NCI-H345 (cell line): ENCODE measurements at places on chromosomes 5 and 9.

- peak; percentile 34 for DNase-seq
These were observed 126.1 kb downstream of the STARD4 start for GRCh38 chr5:111385970-111386831.

- DNase-seq, result no peak
These were observed 17.2 kb upstream of the AFAP1L1 start for GRCh38 chr5:149254506-149254905.

DNA sequence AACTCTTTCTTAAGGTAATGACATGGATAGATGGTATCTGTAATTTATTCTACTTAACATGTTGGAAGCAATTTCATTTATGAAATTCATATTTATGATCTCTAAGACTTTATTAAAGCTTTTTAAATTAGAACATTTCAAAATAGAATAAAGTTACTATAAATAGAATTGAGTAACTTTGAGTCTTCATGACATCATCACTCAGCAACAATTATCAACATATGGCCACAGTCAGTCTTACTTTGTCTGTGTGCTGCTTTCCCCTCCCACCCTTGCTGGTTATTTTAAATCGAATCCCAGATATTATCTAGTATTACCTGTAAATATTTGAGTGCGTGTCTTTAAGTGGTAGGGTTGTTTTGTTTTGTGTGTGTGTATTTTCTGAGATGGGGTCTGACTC is 65.2 kb downstream of the IPO11 start:
- no peak for DNase-seq

DNA sequence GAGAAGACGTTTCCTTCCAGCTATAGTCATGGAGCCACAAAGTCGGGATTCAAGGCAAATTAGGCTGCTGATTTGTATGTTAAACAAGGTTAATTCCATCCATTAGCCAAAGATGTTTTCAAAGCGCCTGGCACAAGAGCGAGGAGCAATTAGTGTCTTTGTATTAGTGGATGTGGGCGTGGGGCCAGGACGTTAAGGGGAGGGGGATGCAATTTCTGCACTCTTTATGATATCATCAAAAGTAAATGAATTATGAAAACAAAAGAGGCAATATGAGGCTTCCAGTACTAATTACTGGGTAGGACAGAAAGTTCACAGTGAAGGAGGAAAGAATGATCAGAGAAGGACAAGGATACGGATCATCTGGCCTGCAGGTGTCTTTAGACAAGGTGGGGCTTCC is 230.9 kb upstream of the MSX2 start:
- no peak for DNase-seq

- DNase-seq, result no peak
These were observed 213.9 kb downstream of the PRDM9 start for GRCh38 chr5:23721336-23721735.

DNA sequence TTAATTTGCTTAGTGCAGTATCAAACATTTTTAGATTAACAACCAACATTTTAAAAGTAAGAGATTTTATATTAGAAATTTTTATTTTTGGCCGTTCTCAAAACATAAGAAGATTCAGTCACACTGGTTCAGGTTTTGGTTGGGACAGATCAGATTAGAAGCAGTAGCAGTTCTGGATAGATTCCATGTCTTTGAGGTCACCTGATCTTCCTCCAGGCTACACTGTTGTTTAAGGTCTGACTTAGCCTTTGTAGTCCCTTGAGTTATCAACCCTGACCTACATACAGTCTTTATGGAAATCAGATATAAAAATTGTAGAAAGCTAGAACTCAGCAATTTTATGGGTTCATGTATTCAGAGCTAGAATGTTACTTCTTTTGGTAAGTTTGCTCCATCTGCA is 910.0 kb upstream of the WWC1 start:
- no peak for DNase-seq

DNA sequence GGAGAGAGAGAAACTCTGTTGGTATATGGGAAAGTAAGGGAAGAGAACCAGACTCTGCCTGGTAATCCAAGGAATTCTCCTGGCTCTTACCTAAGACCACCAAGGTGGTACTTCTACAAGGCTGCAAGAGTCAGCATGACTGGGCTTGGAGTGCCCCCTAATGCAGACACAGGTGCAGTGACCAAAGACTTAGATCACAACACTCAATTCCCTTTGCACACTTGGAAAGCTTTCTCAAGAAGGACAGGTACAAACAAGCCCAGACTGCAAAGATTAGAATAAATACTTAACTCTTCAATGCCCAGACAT is 25.2 kb downstream of the UGT3A2 start:
- no peak for DNase-seq

DNA sequence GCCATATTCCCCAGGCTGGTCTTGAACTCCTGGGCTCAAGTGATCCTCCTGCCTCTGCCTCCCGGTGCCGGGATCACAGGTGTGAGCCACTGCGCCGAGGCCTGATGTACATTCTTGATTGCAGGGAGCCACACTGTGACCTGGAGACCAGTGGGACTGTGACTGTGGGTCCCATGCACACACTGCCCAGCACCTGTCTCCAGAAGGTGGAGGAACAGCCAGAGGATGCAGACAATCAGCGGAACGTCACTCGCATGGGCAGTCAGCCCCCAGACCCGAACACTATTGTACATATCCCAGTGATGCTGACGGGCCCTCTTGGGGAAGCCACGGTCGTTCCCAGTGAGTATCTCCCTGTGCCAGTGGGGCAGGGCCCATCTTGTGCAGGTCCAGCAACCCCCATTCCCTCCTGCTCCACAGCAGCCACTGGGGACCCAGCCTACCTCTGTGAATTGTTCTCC is 147.3 kb downstream of the CACNA1B start:
- DNase-seq, result no peak
